ENCODE measurements at places on chromosomes 1 and 21.

GRCh38 chr21:25845729-25846256, 111.0 kb downstream of the GABPA start:
- no peak for DNase-seq

- DNase-seq: no peak
Observed at GRCh38 chr1:176628775-176629174, 165.8 kb downstream of the PAPPA2 start.

- peak; percentile 88 for DNase-seq
Observed at GRCh38 chr1:160096274-160097116, 1.9 kb downstream of the IGSF8 start.

DNA sequence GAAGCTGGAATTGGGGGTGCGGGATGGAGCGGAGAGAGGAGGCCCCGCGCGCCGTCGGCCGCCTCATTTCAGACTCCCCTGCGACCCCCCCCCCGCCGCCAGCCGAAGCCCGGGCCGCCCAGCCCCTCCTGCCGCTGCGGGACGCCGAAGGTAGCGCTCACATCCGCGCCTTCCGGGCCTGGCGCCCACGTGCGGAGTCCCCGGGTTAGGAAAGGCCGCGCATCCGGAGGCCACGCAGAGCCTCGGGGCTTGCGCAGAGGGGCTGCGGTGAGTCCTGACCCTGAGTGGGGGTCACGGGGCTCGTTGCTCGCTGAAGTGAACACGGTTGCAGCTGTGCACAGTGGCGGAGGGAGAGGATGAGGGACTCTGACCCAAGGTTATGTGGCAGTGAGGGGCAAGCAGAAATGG, 552 bp upstream of the ZNF496 start:
- peak; percentile 52 for DNase-seq

- no peak for DNase-seq
Observed at GRCh38 chr1:89130716-89131115, 4.8 kb upstream of the GBP2 start.

GRCh38 chr1:3863231-3863935, 6.1 kb downstream of the DFFB start:
- no peak for DNase-seq

GRCh38 chr1:110710314-110710713, 35.6 kb upstream of the KCNA3 start:
- DNase-seq: no peak

DNA sequence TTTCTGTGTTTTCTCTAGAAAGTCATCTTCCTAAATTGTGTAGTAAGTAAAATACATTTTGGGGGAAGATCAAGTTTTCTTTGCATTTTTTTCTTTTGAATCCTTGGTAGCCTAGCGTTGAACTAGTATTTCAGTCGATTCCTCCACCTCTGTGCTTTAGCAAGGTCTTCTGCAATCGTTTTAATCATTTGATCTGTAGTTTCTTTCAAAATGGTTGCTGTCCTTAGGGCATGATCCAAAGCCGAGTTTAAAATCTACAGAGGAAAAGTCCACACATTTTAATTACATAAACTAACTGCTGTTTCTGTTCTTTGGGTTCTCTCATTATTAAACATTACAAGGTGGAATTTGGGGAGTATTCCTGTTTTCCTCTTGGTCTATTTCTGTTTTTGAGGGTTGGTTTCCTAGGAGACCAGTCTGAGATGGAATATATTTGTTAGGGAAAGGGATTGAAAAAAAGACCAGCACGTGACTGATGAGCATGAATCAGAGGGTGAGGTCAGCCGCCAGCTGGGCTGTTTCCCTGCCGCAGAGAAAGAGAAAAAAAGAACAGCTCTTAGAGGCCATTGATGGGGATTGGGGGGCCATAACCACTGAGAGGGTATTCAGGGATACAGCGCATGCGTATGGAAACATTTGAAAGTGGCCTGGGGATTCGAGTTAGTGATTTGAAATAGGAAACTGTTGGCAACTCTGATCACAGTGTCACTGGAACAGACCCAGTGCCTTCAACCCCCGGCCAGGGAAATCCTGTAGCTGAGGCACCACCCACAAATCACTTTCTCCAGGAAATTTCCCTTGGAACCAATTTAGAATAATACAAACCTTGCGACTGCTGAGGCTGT, 40.6 kb downstream of the AKNAD1 start:
- DNase-seq: no peak

- DNase-seq: no peak
Observed at GRCh38 chr1:116900471-116901365, 9.0 kb upstream of the PTGFRN start.

- no peak for DNase-seq
Observed at GRCh38 chr1:46150085-46150484, 17.7 kb upstream of the PIK3R3 start.

DNA sequence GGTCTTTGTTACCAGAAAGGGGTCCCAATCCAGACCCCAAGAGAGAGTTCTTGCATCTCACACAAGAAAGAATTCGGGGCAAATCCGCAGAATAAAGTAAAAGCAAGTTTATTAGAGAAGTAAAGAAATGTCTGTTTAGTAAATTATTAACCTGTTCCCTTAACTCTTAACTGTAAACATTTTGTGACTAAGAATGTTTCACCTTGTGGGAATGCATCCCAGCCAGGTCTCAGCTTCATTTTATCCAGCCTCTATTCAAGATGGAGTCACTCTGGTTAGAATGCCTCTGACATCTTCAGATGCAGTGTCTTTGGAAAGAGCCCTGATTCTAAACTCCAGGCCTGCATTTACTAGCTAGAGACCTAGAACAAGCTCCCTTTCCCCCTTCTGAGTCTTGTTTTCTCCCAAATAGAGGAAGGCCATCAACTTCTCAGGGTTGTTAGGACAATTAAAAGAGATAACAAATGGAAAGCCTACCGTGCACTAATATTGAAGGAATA, 4.5 kb upstream of the FABP3 start:
- DNase-seq: no peak

GRCh38 chr1:155226910-155227260, 18.4 kb downstream of the MTX1 start:
- DNase-seq: no peak

DNA sequence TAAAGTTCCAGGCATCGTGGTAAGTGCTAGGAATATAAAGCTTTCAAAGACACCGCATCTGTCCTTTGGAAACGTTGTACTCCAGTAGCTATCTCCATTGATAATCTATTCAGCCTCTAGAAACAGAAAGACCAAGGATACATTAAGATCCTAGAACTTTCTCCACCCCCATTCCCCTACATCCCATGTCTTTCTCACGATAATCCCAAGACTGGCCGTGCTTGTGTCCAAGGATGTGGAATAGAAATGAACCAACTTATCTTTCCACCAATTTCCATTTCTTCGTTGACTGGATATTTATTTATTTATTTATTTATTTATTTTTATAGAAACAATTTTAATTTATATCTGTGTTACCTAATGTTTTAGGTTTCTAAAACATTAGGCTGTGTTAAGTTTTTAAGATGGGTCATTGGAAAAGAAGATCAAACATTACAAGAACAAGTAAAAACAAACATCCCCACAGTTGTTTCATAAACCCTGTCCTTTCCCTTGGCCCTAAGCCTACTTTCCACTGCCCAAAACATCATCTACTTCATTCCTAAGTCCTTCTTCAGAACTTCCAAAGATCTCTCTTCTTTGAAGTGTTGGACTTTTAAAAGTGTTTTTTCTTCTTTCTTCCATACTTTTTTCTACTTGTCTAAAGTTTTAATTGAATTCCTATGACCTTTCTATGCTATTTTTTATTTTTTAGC, 39.7 kb downstream of the LRRC8C start:
- no peak for DNase-seq

DNA sequence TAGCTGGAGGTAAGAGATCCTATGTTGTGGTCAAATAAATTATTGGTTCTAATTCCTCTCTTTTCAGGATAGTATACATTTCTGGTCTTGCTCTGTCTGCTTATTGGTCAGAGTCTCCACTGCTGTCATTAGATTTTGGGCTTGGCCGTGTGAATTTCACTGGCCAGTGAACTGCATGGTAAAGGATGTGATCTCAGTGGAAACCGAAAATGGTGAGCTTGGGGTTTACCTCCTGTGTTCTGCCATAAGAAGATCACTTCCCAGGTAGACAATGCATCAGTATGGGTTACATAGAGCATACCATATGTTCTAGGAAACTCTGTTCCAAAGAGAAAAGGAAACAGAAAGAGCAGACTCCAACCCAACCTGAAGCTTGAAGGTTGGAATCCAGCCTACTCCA, 1123.3 kb upstream of the B3GALT2 start:
- no peak for DNase-seq

GRCh38 chr1:61754545-61754944, 12.3 kb downstream of the PATJ start:
- no peak for DNase-seq

GRCh38 chr1:213123536-213123935, 72.5 kb downstream of the RPS6KC1 start:
- DNase-seq: no peak
